Activated CD4-positive, CD25-positive, alpha-beta regulatory T cell treated with anti-CD3 and anti-CD28 coated beads, Interleukin-2, amount 50 U/mL, for 72 hours (primary cell): ENCODE measurements at places on chromosomes 12 and 14.

GRCh38 chr12:67661311-67662021, 12.9 kb downstream of the DYRK2 start:
- no peak for DNase-seq

DNA sequence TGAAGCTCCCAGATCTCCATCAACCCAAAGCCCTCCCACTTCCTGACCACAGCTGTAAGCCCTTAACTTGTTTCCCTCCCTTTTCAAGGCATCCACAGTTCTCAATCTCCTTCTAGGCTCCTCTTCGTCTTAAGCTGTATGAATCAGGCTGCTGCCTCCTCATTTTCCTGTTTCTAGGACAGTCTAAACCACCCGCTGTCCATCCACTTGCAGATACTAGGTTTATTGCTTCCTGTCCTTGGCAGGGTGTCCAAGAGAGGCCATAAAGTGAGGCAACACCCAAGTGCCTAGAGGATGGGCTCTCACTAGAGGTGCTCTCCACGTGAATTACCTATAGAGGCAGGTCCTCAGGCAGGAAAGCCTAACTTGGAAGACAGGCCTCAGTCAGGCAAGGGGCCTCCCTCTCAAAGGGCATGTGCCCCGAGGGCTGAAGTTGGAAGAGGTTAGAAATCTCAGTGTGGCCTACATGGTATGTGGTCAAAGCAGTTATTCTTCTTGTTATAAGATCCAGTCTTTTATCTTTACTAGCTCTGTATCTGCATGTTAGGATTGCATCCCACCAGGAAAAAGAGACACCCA, 8.8 kb upstream of the TMEM106C start:
- DNase-seq, result no peak

GRCh38 chr12:77079631-77080030, 14.3 kb upstream of the E2F7 start:
- no peak for DNase-seq

DNA sequence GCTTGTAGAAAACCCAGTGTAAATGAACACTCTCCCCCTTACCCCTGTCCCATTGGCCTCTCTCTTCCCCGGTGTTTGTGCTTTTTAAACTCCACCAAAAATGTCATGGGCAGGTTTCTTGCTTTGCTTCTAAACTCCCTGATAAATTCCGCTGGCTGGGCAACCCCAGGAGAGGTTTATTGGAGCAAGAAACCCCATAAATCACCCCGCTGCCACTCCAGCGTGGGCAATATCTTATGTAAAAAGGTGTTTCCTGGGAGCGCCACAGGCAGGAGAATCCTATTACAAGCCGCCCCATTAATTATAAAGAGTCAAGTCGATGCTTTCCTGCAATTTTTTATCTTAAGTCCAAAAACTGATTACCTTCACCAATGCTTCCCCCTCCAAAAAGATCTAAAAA, 22.8 kb downstream of the LHX5 start:
- DNase-seq, result no peak

DNA sequence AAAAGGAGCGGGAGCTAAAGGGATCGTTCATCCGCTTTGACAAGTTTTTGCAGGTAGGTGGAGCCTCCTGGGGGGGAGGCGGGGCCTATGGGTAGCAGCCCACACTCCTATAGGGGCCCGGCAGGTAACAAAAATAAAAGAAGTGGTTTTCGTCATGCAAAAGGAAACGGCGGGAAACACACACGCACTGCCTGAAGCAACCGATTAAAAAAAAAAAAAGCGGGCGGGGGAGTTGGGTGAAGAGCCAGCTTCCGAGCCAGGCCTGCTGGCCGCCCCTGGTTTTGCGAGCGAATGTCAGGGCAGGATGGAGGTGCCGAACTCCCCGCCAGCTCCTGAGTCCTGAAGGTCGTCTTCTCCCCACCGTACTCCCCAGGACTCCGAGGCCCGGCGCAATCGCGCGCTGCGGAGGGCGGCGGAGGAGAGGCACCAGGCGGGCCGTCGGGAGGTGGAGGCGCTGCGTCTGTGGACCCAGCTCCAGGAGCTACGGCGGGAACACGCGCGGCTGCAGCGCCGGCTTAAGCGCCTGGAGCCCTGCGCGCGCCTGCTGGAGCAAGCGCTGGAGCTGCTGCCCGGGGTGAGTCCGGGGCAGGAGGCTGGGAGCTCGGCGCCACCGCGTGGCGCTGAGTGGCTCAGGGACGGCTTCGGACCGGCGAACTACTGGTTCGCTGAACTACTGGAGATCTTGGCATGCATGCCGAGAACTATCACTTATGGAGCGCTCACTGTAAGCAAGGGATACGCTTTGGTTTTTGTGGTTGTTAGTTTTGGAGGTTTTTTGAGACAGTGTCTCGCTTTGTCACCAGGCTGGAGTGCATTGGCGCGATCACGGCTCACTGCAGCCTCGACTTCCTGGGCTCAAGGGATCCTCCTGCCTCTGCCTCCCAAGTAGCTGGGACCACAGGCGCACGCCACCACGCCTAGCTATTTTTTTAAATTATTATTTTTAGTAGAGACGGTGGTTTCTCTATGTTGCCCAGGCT, 3.6 kb downstream of the CFAP73 start:
- peak; percentile 58 for DNase-seq

- no peak for DNase-seq
Observed at GRCh38 chr14:55893705-55894104, 224.5 kb upstream of the PELI2 start.

DNA sequence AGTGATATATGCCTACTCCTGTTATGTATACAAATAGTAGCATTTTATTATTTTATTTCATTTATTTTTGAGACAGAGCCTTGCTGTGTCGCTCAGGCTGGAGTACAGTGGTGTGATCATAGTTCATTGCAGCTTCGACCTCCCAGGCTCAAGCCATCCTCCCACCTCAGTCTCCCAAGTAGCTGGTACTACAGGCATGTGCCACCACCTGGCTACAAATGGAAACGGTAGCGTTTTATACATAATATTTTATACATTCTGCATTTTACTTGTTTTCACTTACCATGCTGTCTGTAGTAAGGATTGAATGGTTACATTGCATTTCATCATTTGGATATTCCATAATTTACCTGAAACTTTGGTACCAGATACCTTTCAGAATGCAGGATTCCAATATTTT, 14.1 kb downstream of the C1R start:
- DNase-seq, result no peak

DNA sequence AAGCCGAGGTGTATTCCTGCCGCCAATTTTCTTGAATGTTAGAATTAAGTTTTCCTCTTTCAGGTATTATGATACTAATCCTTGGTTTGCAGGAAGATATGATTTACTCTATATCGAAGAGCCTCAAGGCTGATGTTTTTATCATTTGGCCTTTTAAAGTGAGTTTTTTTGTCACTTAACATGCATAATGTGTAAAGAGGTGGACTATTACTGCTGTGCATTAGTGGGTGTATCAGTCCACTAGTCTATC, 11.1 kb upstream of the TMPO start:
- no peak for DNase-seq

DNA sequence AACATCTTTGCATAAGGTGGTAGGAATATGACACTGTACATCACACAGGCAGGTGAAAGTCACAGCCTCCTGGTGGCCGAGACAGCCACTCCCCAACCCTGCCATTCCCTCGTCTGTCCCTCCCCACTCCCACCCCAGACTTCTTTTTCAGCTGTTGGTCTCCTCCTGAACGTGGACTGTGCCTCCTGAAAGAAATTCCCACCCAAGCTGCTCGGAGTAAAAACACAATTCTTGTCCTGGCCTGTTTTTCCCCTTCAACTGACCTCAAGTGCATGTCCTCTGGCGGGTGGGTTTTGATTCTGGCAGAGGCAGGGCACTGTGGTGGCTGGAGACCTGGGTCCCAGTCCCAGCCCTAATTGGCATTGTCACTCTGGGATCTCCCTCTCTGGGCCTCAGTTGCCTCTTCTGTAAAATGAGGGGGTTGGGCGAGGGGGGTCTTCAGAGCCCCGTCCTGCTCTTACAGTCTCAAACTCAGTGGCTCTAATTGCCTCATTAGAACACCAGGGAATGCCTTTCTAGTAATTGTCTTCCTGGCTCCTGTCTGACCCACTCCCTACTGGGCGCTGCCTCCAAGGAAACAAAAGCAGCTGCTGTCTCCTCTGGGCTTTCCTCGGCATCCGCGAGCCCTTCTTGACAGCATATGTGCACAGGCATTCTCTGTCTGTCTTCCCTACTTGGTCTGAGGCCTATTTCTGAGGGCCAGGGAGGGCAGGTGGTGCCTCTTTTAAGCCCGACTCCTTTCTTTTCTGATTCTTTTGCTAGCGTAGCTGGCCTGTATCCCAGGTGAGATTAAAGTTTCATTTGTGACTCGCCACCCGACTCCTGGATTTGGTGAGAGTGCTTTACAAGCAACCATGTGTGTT, 186.6 kb upstream of the RMST start:
- no peak for DNase-seq

- no peak for DNase-seq
Observed at GRCh38 chr12:104095289-104095688, 31.0 kb downstream of the HCFC2 start.

DNA sequence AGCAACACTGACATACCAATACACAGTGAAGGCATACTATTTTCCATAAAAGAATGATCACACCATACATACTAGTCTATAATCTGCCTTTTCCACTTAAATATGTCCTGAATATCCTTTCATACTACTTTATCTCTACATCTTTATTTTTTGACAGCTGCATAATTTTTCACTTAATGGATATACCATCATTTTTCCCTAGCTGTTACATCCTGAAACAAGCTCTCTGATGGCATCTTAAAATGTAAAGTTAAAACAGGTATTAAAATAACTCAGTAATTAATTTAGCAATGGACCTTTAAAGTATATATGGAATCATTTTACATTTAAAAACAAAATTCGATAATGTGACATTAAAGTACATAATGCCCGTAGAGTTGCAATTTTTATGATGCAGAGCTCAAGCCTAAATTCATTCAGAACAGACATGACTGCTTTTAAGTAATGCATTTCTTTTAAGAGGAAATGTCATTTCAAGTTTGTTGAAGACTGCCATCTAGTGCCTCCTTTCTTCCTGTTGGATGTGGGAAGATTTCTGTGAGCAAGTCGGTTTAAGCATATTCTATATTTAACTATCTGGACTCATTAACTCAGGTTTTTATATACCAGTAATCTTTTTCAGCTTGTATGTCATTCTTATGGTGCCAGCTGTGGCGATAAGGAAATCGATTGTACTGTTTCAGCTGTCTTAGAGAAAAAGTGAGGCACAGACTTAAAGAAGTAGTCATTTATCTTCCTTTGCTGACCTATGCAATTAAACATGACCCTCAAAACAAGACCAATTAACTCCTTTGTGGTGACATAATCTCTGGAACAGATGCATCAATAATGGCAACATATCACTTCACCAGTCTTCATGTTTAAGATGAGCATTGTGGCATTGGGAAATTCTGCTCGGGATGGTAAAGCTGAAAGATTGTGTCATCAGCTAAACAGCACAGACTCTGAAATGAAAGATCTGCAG, 20.3 kb downstream of the PRICKLE1 start:
- DNase-seq, result no peak

DNA sequence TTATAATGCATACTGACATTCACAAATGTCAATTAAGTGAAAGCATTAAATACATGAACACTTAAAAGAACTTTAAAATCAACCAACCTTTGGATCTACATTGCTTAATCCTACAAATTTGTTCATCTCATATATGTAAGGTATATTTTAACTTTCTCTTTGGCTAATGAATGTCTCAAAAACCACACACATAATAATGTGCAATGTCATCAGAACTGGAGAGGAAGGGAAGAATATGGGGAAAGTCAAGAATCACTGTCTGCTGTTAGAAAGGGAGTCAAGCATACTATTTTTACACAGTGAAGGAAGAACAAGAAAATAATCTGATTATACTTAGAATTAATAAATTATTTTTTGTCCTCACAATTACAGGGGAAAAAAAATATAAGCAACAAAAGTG, 4.9 kb downstream of the GMFB start:
- DNase-seq, result no peak

GRCh38 chr14:102280376-102280962, 24.5 kb downstream of the MOK start:
- no peak for DNase-seq

DNA sequence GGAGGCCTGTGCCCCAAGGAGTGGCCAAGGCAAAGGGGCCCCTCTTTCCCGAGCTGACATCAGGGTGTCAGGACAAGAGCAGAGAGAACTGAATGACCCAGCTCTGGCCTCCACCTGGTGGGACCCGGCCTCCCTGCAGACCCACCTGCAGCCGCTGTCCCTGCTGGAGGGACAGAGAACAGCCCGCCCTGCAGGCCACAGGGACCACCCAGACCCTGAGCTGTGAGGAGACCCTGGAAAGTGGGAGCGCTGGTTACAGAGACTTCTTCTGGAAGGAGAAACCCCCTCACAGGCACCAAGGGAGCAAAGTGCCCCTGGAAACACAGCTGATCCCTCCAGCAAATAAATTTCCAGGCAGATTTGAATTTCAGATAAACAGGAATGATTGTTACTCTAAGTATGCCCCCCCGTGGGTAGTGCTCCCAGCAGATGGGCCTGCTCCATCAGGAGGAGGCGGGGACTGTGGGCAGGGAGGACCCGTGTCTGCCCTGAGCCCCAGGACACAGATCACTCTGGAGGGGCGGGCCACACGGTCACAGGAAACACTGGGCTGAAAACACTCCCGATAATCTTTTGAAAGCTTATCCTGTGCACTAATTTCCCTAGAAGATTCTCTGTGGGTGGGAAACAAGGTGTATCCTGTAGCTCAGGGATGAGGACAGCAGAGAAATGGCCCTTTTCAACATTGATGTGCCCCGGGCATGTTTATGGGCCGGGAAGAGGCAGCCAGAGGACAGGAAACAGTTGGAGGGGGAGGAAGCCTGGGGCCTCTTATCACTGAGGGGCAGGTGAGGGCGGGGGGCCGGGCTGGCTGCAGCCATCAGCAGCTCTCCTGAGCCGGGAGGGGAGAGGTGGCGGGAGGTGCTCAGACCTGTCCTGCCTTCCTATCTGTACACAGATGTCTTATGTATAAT, 276.0 kb downstream of the ADGRD1 start:
- no peak for DNase-seq

DNA sequence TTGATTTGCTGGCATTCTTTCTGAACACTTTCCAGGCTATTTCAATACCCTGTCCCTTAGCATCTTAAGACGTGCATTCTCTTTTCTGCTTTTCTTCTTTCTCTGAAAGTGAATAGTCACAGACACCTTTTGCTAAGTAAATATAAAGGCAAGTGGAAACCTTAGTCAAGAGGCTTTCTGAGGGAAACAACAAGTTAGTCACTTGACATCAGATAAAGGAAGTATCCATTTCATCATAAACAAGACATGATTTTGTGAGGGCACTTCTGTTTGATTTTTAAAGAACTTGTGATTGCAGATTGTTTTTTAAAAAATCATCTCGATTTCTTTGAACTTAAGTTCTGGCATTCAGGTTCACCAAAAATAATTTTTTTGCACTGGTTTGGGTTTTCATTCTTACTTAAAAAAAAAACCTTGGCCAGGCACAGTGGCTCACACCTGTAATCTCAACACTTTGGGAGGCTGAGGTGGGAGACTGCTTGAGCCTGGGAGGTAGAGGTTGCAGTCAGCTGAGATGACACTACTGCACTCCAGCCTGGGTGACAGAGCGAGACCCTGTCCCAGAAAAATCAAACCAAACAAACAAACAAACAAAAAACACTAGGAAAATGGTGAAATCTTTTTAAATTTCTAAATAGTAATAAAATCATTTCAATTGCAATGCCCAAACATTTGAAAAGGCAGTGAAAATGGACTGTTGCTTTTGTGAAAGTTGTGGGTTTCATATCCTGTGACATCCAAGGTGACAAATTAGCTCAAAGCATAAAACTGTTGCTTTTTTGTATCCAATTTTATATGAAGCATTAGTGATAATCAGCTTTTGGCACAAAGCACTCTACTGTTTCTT, 8.3 kb upstream of the KLHL42 start:
- DNase-seq, result no peak

GRCh38 chr12:59484575-59484974, 111.3 kb upstream of the SLC16A7 start:
- no peak for DNase-seq
